Astrocyte (in vitro differentiated cells and primary cell): ENCODE measurements at places on chromosomes 11 and 22. TPM values are rescaled to one million over a fixed set of nuclear protein-coding genes. Genes with fewer than 3 reads are reported as not detected.

TEAD1 gene
- 141 and 149 TPM in 2 replicates for total RNA-seq

CEND1 gene
- total RNA-seq, result 0.59 and 0.62 TPM in 2 replicates

GRCh38 chr11:73162196-73162740 lies 20.1 kb upstream of the FCHSD2 start:
- no peak for DNase-seq

GRCh38 chr11:107707807-107708206 lies 4.0 kb downstream of the SLN start:
- no peak for DNase-seq

CARD18 gene
- total RNA-seq, result not detected in 2 replicates

DNA sequence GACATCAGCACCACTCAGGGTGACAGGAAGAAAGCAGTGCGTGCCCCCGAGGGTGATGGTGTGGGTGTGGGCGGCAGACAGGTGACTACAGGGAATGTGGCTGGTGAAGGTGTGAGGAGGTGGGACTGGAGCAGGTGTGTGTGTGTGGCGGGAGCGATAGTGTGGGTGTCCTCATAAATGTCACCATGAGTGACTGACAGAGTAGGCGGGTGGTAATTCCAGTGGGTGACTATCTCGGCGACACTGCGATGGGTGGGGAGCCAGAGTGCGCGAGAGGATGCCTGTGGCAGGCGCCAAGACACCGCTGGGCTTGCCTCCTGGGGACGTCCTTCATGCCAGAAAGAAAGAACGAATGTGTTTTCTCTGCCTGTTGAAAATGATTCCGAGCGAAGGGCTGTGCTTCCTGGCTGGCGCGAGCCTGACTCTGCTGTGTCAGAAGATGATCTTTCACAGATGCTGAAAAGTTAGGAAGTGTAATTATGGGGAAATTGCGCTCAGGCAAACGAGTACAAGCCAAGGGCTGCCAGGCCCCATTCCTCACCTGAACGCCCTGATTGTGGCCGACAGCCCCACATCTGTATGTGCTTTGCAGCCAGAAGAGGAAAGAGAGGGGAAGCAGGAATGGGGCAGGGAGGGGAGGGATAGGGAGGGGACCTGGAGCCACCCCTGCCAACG lies 98.8 kb upstream of the CD82 start:
- no peak for DNase-seq

GRCh38 chr11:47541070-47541469 lies 11.9 kb downstream of the CELF1 start:
- no peak for DNase-seq

DNA sequence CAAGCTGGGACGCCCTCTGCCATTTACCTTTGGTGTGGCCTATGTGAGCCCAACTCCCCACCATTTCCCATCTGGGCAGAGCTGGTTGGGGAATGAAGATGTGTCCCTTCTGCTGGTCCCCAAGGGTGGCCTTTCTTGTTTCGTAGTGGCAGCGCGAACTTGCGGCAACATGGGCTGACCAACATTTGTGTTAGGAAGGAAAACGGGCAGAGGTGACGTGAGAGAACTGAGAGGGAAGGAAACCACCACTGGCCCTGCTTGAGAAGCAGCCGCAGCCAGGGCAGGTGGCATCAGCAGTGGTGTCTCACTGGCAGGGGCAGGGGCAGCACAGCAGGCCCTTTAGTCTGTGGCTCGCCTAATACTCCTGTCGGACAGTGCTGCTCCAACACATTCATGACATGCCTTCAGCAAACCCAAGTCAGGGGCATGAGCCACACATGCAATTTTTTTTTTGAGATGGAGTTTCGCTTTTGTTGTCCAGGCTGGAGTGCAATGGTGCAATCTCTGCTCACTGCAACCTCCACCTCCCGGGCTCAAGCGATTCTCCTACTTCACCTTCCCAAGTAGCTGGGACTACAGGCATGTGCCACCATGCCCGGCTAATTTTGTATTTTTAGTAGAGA lies 29.9 kb downstream of the LRRC74B start:
- DNase-seq, result no peak

DNA sequence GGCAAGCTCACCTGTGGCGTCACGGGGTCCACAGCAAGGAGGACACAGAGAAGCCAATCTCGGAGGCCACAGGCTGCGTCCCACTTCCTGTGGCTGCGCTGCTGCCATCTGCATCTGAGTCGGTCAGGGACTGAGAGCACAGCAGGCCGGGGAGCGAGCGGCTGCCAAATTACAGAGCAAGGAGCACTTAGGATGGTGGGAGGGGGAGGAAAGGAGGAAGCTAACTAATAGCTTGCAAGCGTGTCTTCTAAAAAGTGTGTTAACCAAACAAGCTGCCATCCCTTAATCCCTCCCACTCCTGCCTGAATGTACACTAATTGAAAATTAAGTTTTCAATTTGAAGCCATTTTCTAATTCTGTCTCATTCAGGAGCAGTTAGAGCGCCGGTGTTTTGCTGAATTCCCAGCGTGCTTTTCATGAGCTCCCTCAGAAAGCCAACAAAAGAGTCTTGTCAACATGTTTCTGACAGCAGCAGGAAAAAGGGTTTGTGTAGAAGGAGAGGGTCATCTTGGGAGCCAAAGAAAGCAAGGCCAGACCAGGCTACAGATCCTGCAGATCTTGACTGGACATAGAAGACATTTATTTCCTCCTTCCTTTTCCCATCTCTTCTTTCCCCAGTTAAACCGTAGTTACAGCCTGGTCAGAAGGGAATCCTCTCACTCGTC lies 42.4 kb upstream of the API5 start:
- no peak for DNase-seq

- DNase-seq, result peak; percentile 23
These were observed 3.3 kb upstream of the RAG1 start for GRCh38 chr11:36564376-36565030.

CARS1 gene
- 123 and 149 TPM in 2 replicates for total RNA-seq

- peak; percentile 44 for DNase-seq
These were observed 51.5 kb downstream of the LHFPL7 start for GRCh38 chr22:24894998-24895397.

POGLUT3 gene
- total RNA-seq, result 18.5 and 20.0 TPM in 2 replicates

MMP3 gene
- total RNA-seq, result not detected in 2 replicates
